ENCODE measurements at places on chromosomes 2 and 18.
A peak's percentile ranks its signal among the peaks of the same experiment; 100 is the strongest.

GRCh38 chr2:217954051-217954450, 48.7 kb downstream of the TNS1 start:
- DNase-seq = no peak

- DNase-seq = no peak
These were observed 665.8 kb upstream of the ID2 start for GRCh38 chr2:8015848-8016600.

- DNase-seq = no peak
These were observed at the start of gene KCNJ3 for GRCh38 chr2:154698296-154698720. TSS of gene KCNJ3 (plus strand) at chr2:154698695. CDS start at chr2:154698776, 81 bp downstream.

- no peak for DNase-seq
These were observed 10.1 kb downstream of the RFX8 start for GRCh38 chr2:101464841-101465240.

DNA sequence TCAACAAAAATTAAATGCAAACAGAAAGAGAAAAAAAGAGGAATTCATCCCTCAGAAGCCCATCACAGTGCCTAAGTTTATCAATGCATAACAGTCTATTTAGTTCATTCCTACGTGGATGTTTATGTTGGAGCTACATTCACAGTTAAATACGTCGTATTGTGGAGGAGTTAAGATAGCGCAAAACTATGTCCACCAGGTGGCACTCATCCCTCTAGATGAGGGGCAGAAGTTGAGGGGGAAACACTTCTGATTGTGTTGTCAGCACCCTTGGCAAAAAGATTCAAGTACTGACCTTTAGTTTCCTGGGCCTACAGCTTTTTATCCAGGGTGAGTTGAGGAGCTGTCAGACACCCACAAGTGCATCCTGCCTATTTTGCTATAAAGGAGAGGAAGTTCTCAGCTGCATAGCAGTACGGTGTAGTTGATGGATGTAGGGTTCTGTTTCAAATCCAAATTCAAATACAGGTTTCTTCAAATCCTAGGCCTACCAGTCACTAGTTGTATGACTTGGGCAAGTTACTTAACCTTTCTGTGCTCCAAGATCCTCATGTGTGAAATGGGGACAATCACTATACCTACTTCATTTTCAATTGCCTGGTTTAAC, 26.8 kb upstream of the MYO1B start:
- DNase-seq = no peak

- DNase-seq = no peak
These were observed 62.6 kb upstream of the NEDD4L start for GRCh38 chr18:57981308-57982028.

DNA sequence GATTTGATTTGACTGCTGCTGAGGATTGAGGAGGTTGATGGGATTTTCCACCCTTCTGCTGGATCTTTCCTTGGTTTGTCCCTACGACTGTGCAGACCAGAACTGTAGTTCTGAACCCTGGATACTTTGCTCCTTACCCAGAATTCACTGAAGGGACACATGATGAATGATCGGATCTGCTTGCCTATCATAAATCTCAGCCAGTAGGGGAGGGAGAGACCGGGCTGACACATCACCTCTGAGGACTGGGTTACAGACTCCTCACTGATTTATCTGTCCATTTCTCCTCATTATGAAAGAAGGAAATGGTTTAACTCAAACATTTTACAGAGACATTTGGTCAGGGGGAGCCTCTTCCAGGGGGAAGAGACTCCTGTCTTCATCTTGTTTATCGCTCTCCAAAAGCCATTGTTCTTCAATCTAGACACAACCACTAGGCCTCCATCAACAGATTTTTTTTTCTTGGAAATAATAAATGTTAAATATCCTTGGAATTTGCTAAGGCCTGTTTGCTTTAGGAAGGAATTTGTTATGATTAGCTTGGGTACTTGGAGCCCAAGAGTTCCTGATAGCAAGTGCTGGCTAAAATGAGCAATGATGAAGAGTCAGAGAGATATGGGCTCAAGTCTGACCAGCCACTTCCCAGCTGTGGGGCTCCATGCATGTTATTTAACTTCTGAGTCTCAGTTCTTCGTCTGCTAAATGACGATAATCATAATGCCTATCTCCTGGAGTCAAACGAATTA, 925.5 kb downstream of the SLC4A3 start:
- no peak for DNase-seq

DNA sequence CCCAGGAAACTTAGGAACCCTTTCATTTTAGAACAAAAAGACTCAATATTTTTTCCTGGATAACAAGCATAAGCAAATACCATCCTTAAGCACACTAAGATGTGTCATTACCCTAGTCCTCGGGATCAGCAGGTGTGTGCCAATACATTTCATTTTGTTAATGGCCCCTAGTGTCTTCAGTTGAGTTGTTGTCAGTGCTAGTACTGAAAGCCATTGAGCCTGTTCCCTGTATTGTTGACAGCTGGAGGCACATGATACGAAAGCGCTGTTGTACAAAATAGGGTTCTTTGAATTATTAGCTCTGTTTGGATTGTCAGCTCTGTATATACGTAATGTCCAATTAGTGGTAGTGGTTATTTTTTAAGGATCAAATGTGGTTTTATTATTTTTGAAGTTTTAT, 29.5 kb downstream of the VAPA start:
- DNase-seq = peak; percentile 14

GRCh38 chr18:76850112-76850511, 27.8 kb downstream of the ZNF236 start:
- DNase-seq = no peak

GRCh38 chr18:72985686-72986085, 117.9 kb upstream of the NETO1 start:
- no peak for DNase-seq

DNA sequence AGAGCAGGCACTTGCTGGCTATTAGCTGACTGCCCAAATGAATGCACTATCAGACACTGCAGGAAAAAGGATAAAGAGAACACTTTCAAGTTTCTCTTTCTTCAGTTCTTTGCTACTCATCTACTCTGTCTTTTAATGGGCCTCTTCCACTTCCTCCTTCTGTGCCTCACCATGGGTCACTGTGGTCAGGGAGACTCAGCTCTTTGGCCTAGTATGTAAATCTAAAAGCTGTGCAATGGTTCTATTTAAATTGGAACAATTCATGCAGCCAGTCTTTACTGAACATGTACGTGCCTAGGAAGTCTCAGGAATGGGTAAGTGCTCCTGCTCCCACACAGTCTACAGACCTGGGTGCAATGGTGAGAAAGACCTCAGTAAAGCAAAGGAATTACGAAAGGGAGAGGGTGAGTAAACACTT, 79.1 kb upstream of the DNMT3A start:
- no peak for DNase-seq

- DNase-seq = no peak
These were observed 93.9 kb upstream of the RAB12 start for GRCh38 chr18:8515142-8515865.
